Amniotic stem cell (primary cell): ENCODE measurements at places on chromosomes 13 and 19.

DNA sequence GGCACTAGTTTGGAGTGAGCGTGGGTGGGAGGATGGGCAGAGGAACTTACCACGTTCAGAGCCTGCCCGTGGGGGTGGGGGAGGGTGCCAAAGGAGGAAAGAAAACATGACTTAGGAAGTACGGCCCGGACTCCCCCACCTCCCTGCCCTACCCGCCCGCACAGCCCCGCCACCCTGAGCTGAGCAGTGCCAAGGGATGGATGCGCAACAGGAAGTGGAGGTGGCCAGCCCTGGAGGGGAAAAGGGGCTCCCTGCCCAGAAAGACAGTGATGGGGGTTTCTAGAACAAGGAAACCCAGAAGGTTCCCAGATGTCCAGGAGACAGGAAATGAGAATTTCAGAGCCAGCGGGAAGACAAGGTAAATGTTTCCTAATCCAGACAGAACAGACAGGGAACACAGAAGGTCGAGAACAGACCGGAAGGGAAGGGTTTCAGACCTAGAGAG lies 6.3 kb downstream of the TEAD2 start:
- DNase-seq = no peak

DNA sequence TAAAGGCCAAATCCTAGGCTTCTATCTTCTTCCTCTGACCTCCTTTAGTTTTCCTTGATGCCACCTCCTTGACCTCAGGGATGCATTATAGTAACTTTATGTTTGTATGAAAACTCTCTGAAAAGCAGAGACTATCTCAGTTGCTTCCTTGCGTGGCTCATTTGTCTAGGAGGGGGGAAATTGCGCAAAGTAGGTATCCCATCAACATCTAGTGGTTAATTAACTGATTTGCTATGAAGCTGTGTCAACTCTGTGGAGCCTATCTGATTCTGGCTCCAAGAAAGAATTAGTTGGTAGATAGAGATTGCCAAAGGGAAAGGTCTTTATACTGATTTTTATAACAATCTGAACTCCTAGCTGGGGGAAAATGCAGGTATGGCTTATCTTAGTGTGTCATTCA lies 82.1 kb upstream of the FRY start:
- no peak for DNase-seq

DNA sequence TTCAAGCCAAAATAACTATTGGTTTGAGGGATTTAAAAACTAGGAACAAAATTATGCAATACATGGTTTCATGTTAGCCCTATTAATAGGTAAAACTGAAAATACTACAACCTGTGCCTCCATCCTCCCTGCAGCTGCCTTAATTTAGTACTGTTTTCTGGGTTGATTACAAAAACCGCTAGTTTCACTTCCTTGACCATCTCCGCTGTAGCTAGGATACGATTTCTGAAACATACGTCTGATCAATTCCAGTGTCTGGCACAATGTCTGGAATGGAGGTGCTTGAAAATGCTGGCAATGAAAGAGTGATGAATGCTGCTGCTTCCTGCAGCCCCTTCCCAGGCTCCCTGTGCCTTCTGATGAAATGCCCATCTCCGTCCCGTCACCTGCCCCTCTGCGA lies 273.5 kb downstream of the SHISA2 start:
- DNase-seq = no peak

DNA sequence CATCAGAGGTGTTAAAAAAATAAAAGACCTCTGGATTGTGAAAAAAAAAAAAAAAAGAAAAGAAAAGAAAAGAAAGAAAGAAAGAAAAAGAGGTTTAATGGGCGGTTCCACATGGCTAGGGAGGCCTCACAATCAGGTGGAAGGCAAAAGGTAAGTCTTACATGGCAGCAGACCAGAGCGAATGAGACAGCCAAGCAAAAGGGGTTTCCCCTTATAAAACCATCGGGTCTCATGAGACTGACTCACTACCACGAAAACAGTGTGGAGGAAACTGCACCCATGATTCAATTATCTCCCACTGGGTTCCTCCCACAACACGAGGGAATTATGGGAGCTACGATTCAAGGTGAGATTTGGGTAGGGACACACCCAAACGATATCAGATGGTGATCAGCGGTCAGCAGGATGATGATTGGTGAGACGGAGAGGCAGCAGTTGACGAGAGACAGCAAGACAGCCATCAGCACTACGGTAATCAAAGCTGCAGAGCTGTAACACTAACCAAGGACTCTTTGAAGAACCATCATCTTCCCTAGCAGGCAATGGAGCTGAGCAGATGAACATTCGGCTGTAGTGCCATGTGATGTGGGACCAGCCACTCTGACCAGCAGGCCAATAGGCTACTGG lies 3.9 kb upstream of the CD209 start:
- DNase-seq = no peak

DNA sequence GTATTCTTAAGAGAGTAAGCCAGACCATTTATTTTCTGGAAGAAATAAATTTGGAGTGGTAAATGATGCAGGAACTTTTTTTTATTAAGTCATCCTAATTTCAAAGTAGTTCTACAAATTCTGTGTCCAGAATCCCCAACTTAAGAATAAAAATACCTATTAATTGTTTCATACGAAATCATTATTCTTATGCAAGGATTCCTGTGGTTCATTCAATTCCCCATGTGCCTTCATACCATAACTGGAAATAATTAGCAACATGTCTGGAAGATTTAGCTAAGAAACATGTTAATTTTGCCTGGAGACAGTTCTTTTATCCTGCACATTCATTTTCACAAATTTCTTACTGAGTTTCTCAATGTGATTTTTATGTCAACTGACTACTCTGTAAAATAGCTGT lies 408.6 kb downstream of the PCDH9 start:
- no peak for DNase-seq

GRCh38 chr13:36673838-36674326 lies at the start of gene SERTM1:
TSS of gene SERTM1 (plus strand) at chr13:36674020. CDS start at chr13:36695079, 21,059 bp downstream.
- DNase-seq = no peak

DNA sequence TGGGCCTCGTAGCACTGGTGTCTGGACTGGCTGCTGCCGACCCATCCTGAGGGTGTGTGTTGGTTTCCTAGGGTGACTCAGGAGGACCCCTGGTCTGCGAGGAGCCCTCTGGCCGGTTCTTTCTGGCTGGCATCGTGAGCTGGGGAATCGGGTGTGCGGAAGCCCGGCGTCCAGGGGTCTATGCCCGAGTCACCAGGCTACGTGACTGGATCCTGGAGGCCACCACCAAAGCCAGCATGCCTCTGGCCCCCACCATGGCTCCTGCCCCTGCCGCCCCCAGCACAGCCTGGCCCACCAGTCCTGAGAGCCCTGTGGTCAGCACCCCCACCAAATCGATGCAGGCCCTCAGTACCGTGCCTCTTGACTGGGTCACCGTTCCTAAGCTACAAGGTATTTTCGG lies 13.8 kb downstream of the TIMM13 start:
- no peak for DNase-seq

DNA sequence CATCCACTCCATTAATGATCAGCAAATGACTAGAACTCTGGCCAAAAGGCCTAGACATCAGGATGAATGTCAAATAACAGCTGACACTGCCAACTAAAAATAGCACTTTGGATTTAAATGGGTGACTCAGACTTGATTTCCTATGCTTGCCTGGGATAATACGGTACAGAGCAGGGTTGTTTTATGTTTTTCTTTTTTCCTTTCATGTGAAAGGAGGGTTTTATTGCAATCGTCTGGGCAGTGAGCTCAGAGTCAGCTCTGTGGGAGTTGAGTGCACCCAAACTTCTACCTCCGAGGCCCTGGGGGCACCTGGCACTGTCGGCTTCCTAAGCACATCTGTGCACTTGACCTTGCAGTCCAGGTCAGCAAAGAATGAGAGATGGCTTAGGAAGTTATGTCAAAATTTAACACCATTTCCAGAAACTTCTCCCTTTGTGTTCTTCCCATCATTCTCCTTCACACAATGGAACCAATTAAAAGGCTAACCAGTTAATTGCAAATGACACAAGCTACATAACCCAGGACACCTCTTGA lies 134.1 kb downstream of the LACC1 start:
- peak; percentile 1 for DNase-seq

- DNase-seq = no peak
These were observed 486.5 kb downstream of the COG6 start for GRCh38 chr13:40141859-40142555.

GRCh38 chr13:94389604-94390351 lies 89.7 kb downstream of the DCT start:
- no peak for DNase-seq

DNA sequence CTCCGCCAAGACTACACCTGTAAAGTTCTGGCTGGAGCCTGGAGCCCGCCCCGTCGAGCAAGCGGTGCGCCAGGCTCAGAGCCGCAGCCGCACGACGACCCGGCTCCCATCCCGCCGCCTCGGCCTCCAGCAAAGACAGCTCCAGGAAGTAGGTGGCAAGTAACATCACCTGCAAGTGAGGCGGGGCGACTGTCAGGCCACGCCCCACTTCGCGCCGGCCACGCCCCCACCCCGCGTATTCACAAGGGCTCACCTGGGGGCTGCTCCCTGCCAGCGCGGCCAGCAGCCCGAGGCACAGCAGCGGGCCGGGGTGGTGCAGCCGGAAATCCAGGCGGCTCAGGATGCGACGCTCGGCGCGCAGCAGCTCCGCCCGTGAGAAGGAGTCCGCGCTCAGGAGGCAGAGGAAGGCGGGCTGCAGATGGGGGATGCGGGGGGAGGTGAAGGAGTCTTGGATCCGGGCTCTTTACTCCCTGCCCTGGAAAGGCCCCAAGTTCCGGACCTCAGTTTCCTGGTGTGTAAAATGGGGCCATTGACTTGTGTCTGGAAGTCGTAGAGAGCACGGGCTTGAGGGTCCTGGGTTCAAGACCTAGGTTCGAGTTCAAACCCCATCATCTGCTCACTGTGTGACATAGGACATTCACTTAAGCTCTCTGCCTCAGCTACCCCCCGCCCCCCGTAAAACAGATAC lies 3.2 kb downstream of the CCNP start:
- no peak for DNase-seq

DNA sequence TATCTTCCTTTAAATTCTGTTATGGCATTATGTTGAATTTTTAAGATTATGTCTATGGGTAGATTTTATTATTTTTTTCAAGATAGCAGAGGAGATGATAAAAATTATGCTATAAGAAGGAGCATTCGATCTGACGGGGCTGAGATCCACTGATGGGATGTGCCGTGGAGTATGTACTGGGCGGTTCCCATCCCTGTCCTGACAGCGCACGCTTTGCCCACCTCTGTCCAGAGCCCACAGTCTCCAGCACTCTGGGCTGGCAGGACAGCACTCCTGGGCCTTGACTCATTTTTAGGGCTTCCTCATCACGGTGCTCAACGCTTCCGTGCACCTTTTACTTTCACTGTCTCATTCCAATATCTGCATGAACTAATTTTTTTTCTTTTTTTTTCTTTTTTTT lies 235.5 kb downstream of the TEX29 start:
- DNase-seq = no peak

DNA sequence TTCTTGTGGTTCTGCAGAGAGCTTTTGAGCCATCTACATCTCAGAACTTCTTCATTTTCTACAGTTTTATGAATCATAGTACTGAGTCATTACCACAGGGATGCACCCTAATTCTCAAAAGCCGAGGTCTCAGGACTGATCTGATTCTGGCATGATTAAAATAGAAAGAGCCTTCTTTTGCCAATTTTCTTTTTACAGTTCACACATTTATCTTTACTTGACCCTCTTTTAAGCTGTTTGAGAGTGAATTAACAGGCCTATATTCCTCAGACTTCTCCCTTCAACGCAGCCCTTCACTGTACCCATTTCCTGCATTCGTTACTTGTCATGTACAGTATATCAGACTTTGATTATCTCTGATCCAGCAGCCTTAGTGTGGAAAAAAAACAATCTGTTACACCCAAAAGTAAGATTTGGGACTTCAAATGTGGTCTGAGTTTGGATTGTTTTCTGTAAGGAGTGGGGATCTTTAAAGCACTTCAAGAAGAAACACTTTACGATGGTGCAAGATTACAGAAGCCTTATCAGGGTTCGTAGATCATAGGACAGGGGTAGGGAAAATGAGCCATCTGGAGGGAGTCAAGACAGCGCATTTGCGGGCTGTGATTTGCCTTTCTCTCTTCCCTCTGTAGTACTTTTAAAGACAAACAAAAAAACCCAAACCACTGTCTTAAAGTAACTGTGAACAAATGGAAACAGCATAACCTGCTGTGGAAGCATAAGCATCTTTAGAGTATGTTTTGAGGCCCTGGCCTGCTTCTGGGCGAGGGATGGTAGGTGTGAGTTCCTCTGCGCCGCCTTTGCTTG lies 15.3 kb upstream of the GPR183 start:
- DNase-seq = peak; percentile 49

DNA sequence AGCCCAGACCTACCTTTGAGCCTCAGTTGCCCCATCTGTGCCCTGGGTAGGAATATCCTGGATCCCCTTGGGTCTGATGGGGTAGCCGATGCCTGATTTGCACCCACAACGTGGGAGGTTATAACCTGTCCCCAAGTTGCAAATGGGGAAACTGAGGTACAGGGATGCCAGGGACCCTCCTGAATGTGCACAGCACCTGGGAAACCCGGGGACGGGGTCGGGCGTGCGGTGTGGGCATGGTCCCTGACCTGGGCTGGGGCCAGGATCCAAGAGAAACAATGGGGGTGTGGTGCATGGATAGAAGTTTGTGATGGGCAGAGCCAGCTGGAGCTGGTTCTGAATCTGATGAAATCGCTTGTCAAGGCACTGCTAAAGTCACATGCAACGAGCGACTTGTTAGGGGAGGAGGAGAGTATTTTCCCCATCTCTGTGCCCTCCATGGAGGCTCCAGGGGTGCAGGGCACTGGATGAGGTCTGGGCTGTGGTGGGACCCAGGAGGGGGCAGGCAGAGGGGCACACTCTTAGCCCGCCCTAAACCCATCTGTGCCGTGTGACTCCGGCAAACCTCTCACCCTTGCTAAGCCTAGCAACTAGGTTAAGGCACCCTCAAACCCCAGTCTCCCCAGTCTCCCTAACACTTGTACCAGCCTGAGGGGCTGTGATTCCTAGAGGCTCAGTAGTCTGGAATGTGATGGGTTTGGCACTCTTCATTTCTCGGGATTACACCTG lies 749 bp downstream of the GDF15 start:
- no peak for DNase-seq

- DNase-seq = no peak
These were observed 31.0 kb upstream of the MBNL2 start for GRCh38 chr13:97191142-97191541.

DNA sequence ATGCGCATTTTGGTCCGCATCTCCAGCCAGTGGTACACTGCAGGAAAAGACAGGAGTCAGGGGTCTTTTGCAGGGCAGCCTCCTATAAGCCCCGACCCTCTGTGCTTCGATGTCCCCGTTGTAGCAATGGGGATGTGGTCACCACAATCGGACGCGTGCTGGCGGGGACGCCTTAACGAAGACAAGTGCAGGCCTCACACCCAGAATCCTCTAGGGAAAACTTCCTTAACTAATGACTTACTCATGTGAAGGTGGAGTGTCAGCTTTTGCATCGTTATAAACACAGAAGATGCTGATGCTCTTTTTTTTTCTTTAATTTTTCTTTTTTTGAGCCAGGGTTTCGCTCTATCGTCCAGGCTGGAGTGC lies 22.1 kb downstream of the VASP start:
- no peak for DNase-seq
